ELF-1 (cell line): ENCODE measurements at places on chromosomes 13 and 19.

DNA sequence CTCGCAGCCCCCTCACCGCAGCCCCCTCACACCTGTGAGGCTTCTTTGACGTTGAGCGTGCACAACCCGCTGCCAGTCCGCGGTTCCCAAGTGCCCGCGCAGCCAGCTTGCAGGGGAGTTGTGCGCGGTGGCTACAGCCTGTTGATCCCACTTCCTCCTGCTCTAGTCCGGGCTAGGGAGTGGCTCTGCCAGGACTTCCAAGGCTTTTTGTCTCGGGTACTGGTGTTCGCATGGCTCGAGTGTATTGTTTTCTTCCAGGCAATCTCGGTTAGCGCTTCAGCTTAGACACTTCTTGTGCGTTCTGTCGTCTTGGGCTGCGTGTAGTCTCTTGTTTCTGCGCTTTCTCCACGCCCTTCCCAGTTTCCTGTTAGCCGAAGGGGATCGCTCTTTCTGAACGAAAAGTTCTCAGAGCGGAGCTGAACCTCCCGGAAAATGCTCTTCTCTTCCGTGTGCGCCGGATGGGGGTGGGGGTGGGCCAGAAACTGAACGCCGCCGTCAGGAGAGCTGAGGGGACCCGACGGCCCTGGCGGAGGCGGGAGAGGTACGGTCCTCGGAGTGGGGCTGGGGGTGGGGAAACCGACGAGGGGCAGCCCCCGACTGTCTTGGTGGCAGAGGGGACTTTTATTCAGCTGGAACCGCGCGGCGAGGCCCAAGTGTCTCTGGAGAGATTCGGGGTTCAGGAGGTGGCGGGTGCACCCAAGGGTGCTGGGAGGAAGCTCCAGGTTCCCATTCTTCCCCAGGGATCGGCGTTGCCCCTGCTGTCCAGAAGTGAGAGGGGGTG, 697 bp upstream of the DGKH start:
- peak; percentile 76 for DNase-seq

- no peak for DNase-seq
Observed at GRCh38 chr13:33636955-33637670, 180.8 kb upstream of the RFC3 start.

DNA sequence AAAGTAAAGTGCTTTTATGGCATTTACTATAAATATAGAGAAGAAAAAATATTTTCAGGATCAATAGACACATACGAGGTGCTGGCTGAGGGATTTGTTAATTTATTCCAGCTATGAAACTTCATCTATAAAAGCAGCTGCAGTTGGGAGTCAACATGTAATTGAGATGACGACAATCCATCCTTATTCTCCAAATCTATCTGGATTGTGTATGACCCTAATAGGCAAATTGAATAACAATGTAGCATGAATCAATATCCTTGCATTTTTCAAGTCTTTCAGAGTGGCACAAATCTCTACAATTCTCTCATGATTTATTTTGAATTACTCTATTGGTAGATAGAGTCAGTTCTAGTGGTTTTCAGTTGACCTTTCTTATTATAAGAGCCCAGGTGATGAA, 1296.5 kb upstream of the SPRY2 start:
- DNase-seq = no peak

DNA sequence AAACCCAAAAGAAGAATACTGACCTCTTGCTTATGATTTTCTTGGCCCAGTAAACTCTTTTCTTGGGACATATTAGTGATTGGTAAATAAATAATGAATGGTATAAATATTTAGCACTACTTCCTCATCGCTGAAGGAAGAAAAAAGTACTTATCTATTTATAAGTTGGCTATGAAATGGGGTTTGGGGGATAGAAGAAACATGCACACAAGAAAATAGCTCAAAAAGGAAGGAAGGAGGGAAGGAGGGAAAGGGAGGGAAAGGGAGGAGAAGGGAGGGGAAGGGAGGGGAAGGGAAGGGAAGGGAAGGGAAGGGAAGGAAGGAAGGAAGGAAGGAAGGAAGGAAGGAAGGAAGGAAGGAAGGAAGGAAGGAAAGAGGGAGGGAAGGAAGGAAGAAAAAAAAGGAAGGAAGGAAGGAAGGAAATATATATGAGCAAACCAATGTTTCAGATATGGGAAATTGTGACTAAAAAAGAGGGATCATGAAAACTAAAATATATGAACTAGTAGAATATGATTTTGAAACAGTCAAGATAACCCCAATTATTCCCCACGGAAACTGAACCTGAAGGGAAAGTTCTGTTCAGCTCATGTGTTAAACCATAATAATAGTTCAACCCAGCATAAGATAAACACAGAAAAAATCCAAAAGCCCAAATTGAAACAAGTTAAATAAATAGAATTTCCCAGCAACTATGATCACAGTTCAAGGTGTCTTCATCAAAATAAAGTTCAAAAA, 75.3 kb downstream of the FGF14 start:
- no peak for DNase-seq

DNA sequence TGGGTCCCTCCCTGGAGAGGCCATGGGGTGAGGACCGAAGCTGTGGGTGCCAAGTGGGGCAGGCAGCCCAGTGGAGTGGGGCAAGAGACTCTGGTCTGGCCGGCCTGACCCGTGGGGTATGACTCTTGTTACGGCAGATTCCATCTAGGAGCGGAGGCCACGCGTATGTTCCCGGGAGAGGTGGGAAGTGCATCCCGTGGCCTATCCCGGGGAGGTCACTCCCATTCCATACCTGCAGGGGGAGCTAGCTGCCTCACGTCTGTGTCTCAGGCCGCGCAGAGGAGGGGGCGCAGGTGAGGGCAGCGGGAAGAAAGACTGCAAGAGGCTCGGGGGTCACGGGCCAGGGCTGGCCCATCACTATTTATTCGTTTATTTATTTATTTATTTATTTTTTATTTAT, 4.9 kb downstream of the CSNK1G2 start:
- peak; percentile 85 for DNase-seq

DNA sequence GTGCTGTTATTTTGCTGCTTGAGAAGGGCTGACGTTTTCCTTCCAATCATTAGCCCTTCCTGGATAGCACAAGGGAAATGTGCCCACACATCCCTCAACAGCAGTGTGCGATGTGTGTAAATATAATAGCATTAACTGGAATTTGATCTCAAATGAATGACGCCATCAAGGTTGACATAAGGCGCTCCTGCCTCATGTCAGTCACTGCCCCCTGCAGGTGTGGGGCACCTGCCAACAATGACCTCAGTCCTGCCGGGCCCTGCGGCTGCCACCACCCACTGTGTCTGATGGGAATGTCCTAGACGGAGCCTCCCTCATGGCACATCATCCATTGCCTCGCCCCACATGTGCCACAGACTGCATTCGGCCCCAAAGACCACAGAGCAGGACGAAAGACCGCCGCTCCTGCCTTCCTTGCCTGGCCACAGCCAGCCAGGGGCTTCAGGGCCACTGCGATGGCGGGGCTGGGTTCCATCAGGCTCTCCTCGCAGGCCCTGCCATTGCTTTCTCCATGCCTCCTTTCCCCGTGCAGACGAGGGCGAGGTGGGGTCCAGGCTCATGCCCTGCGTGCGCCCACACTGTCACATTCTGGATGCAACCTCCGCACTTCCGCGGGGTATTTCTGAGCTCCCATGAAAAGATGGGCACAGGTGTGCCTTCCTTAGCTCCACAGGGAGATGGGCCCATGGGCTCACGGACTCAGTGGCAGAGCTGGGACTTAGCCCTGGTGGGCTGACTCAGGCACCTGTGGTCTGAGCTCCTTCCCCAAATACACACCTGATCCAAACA, 146.7 kb downstream of the SOX1 start:
- DNase-seq = no peak

DNA sequence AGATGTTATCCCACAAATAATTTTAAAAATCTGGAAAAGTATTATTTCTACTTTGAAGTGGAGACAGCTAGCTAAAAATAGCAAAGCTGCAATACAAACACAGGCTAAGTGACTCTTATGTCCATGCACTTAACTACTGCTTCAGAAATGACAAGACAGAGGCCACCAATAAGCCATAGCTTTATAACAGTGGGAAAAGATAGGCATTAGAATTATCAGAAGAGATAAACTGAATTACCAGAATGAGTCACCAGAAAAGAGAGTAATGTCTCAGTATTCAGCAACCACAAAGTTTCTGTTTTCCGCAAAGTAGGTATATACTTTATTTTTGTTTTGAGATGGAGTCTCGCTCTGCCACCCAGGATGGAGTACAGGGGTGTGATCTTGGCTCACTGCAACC, 17.1 kb downstream of the CLN5 start:
- DNase-seq = no peak

GRCh38 chr13:59016250-59016649, 1147.5 kb downstream of the DIAPH3 start:
- no peak for DNase-seq

- no peak for DNase-seq
Observed at GRCh38 chr13:86383561-86383960, 584.3 kb upstream of the SLITRK6 start.

- no peak for DNase-seq
Observed at GRCh38 chr13:44365899-44366298, 7.7 kb upstream of the SERP2 start.

DNA sequence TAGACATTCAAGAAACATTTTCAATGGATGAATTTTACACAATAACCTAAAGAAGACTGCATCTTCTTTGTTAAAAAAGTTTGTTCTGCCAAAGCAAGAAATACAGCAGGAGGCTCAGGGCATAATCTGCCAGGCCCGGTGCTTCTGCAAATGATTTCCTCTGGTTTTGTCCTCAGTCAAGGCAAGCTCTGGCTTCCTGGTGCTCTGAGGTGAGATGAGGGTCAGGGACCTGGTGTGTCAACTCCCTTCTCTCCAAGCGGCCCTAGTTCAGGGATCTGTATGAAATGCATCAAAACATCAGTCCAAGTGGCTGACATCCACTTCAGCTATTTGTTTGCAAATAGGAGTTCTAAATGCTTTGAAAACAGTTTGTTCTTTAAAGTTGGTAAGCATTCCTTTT, 31.6 kb downstream of the LACC1 start:
- no peak for DNase-seq

DNA sequence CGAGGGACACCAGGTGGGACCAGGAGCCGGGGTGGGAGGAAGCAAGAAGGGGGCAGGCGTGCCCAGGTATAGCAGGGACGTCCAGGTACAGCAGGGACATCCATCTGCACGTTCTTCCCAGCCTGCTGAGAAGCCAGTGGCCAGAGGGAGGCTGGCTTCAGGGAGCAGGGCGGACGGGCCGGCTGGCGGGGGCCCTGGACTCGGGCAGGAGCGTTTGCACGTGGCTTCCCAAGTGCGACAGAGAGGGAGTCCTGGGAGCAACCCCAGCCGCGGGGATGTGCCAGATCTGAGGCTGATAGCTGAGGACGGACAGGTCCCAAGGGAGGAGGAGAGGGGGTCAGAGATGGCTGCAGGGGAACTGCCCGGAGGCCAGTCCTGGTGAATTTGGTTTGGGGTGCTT, 36.7 kb downstream of the MYO9B start:
- DNase-seq = no peak

- DNase-seq = peak; percentile 35
Observed at GRCh38 chr19:55597501-55597921, 1.8 kb downstream of the FIZ1 start.

DNA sequence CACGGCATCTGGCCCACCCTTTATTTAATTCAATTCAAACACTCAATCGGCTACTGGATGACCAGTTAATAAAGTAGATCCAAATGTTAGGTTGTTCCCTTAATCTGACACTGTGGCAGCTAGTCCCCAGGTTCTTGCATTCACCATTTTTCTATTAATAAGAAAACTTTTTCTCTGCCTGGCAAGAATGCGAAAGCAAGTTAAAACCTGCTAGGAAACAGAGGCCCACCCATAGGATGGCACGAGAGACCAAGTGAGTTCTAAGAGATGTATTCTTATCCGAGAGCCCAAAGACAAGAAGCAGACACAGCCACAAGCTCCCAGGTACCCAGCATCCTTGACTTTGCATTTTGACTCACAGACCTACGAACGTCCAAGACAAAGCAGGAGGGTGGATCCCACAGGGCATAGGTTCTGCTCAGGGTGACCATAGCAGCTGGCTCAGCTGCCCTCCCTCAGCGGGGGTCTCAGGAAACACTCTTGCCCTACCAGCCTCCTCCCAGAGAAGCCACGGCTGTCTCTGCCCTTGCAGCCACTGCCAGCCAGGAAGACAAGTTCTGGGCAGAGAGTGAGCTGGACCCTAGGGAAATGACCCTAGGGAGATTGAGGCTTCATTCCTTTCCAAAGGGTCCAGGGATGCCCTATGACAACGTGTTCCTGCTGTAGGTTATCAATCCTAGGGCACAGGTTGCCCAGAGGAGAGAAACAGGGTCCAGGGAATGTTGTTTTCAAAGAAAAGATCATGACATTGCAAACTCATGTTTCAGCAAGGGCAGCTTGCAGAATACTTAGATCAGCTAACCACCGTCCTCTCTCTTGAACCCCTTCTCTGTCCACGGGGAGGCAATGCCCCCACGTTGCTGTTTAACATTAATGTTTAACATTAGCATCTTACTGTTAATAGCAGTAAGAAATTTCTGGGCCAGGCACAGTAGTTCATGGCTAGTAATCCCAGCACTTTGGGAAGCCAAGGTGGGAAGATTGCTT, 147.2 kb upstream of the ZNF507 start:
- no peak for DNase-seq

DNA sequence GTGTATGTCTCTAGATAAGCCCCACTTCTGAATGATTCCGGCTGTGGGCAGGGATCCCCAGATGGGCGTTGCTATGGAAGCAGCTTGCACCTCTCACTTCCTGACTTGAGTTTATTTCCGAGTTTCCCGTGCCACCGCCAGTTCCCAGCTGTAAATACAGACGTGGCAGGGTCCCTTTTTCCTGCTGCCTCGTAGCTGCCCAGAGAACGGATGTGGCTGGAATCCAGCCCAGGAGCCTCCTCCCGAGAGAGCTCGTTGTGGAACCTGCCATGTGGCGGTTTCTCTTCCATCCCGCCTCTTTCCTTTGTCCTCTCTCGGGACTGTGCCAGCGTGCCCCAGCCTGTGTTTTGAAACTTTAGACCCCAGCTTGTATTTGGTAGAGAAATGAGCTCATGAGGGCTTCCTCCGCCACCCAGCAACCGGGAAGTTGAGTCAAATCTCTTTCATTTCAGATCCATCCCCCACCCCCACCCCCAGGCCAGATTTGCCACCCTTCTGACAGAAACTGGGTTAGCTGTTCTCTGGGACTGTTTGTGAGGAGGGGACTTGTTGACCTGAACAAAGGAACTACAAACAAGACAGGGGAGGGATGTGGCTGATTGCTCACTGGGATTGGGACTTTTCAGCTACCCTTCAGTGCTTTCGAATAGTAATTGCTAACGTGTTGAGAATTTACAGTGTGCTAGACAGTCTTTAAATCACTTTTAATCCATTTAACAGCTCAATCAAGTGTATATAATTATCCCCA, 96.6 kb downstream of the SIPA1L3 start:
- DNase-seq = peak; percentile 77
